ENCODE measurements at places on chromosomes 7 and 10. TPM values are rescaled to one million over a fixed set of nuclear protein-coding genes. Genes with fewer than 3 reads are reported as not detected.

IL6 gene
- 207 TPM for total RNA-seq

GRID1 gene
- total RNA-seq, result 0.05 TPM

CTTNBP2 gene
- total RNA-seq, result 0.94 TPM

CYP2C8 gene
- total RNA-seq, result not detected

VIM gene
- total RNA-seq, result 1,743 TPM

CFTR gene
- total RNA-seq, result not detected

RUFY2 gene
- total RNA-seq, result 27.8 TPM

GPR158 gene
- total RNA-seq, result 0.06 TPM
